NCI-H1694 treated with DMSO at 0.1 percent for 48 hours (cell line): ENCODE measurements at places on chromosomes 1 and 21.

DNA sequence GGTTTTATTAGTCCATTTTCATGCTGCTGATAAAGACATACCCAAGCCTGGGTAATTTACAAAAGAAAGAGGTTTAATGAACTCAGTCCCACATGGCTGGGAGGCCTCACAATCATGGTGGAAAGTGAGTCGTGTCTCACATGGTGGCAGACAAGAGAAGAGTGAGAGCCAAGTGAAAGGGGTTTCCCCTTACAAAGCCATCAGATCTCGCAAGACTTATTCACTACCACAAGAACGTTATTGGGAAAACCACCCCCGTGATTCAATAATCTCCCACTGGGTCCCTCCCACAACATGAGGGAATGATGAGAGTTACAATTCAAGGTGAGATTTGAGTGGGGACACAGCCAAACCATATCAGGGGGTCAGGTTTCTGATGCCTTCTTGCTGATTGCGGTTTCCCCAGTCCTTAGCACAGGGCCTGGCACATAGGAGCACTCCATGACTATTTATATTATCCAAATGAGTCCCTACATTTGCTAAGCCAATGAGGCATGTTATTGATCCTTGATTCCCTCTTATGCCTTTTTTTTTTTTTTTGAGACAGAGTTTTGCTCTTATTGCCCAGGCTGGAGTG, 35.3 kb upstream of the PAXBP1 start:
- DNase-seq, result no peak

DNA sequence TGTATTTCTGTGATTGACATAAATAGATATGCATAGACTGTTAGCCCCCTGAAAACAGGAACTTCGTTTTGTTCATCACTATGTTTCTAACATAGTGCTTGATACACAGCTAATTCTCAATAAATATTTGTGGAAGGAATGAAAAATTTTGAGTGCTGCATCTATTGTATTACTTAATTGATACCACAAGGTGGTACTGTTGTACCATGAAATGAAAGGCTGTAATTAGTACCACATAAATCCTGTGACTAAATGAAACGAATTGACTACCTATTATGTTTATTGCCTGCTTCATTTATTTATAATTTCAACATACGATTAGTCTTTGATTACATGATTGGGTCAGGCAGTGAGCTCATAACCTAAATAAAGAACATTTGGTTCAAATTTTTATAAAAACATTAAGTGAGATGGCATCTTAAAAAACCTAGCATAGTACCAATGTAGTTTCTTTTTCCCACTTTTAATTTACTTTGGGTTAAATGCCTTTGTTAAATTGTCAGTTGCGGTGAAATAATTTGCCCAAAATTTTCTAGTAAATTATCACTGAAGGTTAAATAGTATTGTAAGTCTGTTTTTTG, 15.0 kb upstream of the TGFB2 start:
- peak; percentile 67 for DNase-seq

- DNase-seq, result no peak
Observed at GRCh38 chr1:167440776-167441175, 77.6 kb downstream of the CD247 start.

GRCh38 chr1:9174243-9174642, 45.3 kb upstream of the GPR157 start:
- no peak for DNase-seq

DNA sequence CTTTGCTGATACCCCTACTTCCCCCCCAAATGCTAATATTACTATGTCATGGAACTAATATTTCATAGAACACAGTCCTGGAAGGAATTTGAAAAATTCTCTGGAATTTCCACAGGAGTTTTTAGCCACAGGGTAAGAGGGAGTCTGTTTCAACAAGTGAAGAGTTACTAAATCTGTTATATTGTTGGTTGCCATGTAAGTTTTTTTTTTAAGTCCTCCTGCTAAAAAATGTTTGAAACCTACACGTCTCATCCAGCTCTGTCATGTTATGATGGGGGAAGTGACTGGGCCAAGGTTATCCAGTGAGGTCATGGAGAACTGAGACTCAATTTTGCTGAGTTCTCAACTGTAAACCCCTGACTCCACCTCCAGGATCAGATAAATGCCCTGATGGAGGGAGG, 60.8 kb upstream of the USP24 start:
- no peak for DNase-seq
